Ascending aorta (tissue), 2 donors: ENCODE measurements at places on chromosomes 6 and 20.

GRCh38 chr6:168533414-168533813 lies 92.4 kb downstream of the SMOC2 start:
- no peak for DNase-seq

DNA sequence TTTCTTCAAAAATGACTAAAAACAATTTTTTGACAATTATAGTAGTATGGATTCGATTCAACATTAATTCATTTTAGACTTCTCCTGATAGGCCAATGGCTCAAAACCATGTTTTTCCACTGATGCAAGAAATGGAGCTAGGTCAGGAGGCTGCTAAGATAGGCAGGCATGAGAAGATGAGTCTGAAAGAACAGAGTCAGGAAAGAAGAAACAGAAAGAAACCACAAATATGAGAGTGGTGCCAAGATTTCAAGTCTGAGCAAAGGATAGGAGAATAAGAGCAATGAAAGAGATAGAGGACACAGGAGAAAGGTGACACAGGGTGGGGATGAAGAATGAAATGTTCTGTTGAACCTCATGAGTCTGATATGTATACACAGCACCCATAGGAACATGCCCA lies 112.2 kb downstream of the TASP1 start:
- DNase-seq: no peak

DNA sequence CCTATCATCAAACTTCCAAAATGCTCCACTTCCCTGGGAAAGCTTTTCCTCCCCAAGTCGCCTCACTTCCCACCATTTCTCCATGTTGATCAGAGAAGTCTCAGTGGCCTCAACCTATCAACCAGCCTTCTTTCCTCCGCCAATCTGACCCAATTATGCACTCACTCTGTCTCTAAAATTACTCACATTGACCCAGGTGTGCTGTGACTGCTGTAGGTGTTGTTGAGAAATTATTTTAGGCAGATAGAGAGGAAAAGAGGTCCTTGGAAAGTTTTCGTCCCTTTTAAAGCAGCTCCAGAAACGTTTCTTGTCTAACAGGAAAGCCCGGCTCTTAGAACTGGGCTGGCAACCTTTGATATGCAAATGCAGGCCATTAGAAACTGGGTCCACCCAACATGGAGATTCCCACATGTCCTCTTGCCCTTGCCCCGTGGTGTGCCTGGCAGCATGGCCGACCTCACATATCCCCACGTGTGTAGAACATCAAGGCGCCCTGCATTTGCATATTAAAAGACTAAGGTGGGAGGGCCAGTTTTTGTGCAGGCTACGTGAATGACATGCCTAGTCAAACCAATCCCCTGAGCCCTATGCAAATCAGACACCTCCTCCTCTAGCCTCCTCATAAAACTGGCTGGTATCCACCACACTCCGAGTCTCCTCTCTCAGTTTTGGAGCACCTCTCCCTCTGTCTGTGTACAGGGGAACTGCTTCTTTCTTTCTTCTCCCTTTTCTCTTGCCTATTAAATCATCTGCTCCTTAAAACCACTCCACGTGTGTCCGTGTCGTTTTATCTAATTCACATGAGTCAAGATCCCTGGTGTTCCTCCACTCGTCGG lies 12.9 kb downstream of the IPCEF1 start:
- DNase-seq: no peak

GRCh38 chr6:70241031-70241430 lies 61.9 kb downstream of the COL9A1 start:
- no peak for DNase-seq

DNA sequence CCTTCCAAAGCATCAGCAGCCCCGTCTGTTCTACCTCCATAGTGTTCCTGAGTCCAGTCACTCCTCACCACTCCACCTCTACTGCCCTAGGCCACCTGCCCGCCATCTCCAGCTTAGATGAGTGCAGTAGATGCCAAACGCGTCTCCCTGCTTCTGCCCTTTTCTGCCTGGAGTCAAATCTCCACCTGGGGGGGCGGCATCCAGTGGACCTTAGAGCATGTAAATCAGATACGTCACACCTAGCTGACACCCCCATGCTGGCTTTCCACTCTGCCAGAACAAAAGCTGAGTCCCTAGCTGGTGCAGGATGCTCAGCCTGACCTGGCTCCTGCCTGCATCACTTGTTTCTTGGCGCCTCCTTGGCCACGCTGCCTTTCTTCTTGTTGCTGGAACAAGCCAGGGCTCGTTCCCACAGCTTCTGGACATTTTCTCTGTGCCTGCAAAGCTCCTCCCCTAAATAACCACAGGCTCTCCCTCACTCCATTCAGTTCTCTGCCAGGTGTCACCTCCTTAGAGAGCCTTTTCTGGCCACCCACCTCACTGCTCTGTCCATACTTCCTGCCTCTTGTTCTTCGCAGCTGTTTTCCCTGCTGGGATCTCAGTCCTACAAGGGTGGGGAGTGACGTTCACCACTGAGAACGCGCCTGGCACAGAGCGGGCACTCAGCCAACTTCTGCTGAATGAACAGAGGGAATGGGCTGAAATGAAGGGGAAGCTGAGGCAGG lies 5.8 kb downstream of the DDR1 start:
- peak; percentile 55 for DNase-seq

- no peak for DNase-seq
Measured at GRCh38 chr6:145345094-145345493, 390.2 kb downstream of the EPM2A start.

DNA sequence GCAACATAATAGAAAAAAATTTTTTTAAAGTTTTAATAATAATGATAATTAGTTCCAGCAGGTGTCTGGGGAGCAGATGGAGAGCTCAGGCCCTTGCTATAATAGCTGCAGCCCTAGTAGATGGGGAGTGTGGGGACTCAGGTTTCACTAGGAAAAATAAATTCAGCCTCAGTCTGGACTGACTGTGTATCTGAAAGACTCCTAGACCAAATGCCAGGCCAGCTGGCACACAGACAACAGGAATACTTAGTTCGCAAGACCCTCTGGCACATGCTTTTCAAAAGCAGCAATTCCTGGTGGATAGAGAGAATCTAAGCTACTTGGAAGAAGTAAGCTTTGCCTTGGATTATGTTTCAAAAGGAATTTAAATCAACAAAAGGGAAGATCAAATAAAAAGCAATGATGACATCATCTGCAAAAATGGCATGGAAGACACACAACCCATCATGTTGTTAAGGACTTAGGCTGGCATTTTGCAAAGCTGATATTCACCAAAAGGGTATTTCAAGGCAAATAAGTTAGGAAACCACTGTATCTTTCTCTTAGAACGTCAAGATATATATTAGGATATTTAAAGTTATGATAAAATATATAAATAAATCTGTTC lies 107.8 kb downstream of the RNGTT start:
- no peak for DNase-seq

DNA sequence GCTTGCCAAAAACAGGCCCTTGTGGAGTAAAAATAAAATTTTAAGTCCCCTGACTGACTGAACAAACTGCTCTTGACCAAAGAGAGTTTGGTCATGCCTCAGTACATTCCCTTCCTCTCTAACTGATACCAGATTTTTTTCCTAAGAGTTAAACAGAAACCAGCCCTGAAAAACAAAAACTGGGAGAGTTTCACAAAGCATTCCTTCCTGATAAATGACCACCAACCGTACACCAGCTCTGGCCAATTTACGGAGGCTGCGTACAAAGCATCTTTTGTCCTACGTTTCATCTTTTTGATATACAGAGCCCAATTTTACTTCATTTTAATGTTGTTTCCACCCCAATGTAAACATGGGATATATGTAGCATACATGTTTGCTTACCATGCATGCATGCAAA lies 477.4 kb upstream of the HTR1E start:
- no peak for DNase-seq

DNA sequence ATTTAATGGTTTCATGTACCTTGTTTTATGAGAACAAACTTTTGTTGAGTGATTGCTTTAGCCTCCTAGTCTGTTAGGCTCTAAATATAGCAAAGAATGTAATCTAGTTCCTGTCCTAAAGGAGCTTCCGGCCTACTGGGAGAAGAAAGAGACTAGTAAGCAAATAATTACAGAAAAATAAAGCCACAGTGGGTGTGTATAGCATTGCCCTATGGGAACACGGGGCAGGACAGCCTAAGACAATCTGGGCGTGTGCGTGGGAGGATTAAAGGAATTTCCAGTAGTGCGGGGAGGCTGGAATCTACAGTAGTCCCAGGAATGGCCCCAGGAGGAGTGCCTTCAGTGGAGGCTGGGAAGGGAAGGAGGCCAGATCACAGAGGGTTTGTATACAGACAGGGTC lies 98.1 kb upstream of the AKAP12 start:
- no peak for DNase-seq

- DNase-seq: no peak
Measured at GRCh38 chr20:35611482-35611881, 4.1 kb upstream of the SPAG4 start.

GRCh38 chr20:1894471-1894950 lies 696 bp upstream of the SIRPA start:
- DNase-seq: peak; percentile 81

DNA sequence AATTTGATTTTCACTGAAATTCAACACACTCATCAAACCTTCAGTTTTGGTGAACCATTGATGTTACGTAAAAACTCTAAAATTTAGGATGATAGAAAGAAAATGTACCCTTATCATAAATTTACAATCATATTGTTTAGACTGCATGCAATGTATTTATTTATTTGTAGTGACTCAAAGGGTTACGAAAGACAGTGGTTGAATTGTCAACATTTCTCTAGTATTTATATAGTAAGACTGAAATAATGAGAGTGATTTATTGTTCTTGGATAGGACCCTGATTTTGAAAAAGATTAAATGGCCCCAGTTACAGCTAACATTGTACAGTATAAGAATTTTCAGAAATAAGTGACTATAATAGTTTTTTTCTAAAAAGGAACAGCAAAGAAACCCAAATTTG lies 591.5 kb downstream of the RFPL4B start:
- no peak for DNase-seq

- no peak for DNase-seq
Measured at GRCh38 chr6:41691426-41692079, 43.9 kb downstream of the TFEB start.

GRCh38 chr20:1377984-1378734 lies 14.7 kb downstream of the FKBP1A start:
- no peak for DNase-seq

- no peak for DNase-seq
Measured at GRCh38 chr6:150751296-150751695, 114.2 kb upstream of the MTHFD1L start.

DNA sequence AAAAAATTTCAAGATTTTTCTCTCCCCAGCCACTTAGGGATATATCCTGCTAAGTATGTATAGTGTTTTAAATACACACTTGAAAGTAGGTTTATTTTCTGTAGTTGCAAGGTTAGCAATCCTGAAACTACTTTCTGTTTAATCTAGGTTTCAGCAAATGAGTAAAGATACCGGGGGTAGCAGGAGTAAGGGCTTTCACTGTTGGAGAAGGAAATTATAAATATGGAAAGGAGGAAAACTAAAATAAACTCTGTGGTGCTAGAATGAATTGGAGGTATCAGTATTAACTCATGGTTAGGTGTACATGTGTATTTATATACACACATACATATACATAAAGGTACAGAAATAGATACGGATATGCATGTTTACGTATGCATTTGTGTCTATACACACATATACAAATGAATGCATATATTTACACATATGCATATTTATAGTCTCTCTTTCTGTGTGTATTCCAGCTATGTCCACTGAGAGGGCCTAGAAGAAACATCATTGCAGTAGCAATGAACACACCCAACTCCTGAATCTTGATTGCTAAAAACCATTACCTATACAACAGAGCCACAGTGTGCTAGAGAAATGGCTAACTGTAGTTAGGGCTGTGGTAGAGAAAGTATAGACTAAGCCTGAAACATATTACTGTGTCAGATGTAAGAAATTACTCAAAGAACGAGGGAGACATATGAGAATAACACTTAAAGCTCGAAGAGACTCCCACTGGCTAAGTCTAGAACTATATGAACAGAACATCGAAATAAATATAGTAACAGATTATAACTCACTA lies 95.9 kb upstream of the EMILIN3 start:
- no peak for DNase-seq

GRCh38 chr20:64188682-64189529 lies 24.7 kb downstream of the MYT1 start:
- no peak for DNase-seq

DNA sequence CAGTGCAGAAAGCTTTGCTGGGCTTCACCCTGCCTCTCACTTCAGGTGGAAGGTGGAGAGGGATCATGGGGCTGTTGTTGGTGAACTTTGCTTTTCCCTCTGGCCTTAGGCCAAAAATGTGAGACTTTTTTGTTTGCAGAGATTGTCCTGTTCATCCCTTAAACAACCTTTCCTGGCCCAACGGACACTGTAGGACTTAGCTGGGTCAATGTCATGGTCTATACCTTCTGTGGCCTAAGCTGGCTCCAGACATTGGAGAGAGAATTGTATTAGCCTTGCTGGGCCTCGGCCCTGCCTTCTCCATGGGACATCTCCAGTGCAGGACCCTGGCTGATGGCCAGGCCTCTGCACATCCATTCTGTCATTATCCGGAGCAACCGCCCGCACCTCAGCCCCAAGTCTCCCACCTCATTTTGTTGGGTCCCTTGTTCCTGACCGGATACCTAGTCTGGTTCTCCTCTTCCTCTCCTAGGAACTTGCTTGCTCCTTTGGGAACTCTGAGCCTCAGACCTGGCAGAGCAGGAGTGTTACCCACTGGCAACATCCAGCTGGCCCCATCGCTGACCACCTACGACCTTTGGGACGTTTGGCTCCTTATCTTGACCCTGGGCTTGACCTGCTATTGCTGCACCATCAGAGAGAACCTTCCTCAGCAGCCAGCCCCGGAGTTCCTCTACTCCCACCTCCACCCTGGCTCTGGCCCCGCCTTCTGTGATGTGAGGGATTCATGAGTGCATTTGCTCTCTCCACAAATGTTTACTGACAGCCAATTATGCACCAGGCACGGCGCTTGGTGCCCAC lies 128.2 kb downstream of the BANF2 start:
- DNase-seq: no peak

DNA sequence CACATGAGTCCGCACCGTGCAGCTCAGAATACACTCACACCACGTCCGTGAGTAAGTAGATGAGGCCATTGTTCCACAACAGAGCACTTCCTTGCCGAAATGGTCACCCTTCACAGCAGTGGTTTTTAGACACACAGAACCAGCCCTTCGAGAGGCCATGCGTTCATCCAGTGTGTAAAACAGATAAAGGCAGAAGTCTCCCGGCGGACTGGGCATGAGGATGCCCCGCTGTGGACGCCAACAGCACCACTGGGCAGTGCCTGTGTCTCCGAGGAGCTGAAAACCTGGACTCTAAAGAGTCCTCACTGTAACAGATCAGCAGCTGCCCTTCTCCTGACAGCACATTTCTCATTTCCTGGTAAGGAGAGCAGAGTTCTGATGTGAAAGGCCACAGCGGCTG lies 75.2 kb downstream of the WDR27 start:
- no peak for DNase-seq

DNA sequence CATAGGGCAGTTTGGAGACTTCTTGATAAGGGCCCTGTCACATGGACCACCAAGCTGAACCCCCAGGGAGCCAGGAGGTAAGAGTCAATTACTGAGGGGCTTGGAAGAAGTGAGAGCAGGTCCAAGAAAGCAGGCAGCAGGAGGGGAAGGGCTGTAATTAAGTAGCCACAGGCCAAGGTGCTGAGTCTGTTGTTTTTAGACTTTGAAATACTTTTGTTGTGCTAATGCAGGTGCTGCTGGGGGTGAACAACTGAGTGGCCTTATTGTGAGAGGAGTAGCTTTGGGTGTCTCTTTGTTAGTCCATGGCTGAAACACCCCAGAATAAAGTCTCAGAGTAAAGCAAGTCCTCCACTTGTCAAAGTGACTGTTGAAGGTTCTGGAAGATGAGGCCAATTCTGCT lies 267.0 kb upstream of the SUPT3H start:
- DNase-seq: peak; percentile 37

GRCh38 chr6:159564456-159564855 lies 128.6 kb downstream of the SOD2 start:
- no peak for DNase-seq
